ENCODE measurements at places on chromosomes 6 and 20.
A peak's percentile ranks its signal among the peaks of the same experiment; 100 is the strongest.

GRCh38 chr6:43678341-43678740, 9.2 kb downstream of the MRPS18A start:
- no peak overlapping the region for H3K4me3 ChIP-seq
- no peak overlapping the region for H3K27ac ChIP-seq
- peaks cover 18% of the 10 kb centered on the region for H3K4me1 ChIP-seq
- no peak for DNase-seq
- peaks cover 52% of the 10 kb centered on the region for H3K36me3 ChIP-seq

DNA sequence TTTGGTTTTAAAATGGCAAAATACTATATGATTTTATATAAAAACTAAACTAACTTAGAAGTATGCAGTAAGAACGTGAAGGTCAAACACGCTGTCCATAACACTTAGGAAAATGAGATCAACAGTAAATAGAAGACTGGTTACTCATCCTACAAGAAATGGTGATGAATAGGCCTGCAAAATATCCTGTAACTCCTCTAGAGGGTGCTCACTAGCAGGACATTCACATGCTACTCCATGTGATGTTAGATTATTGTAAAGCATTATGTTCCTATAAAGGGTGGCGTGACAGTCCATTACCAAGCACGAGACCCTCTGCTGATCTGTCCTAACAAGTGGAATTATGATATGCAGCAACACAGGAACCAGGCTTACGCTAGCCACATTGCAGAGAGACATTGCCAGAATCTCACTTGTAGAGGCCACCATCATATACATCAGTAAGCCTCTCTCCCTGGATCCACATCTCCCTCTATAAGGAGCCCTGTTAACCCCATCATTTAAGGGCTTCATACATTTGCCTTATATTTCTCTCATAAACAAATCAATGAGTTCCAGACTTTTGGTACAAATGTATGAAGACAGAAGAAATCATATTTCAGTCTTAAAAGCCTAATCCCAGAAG, 18.0 kb upstream of the DEFB129 start:
- no peak overlapping the region for H3K27ac ChIP-seq
- H3K4me3 ChIP-seq: no peak overlapping the region
- no peaks in the 10 kb centered on the region for H3K36me3 ChIP-seq
- H3K27me3 ChIP-seq: no peaks in the 10 kb centered on the region
- DNase-seq: no peak
- H3K4me1 ChIP-seq: no peaks in the 10 kb centered on the region

DNA sequence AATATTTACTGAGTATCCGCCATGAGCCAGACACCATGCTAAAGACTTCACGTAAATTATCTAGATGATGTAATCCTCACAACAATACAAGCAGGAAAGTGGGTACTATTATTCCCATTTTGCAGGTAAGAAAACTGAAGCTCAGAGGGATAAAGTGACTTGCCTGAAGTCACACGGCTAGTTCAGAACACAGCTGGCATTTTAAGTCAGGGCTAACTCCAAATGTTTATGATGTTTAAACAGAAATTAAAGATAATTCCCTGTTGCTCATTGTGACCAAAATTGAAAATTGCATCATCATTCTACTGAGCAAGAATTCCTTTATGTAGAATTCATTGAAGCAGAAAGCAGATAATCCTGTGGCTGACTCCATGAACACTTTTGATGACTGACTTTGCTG, 71.3 kb upstream of the STXBP5 start:
- no peak overlapping the region for H3K27ac ChIP-seq
- no peaks in the 10 kb centered on the region for H3K27me3 ChIP-seq
- DNase-seq: no peak
- H3K4me1 ChIP-seq: no peaks in the 10 kb centered on the region

DNA sequence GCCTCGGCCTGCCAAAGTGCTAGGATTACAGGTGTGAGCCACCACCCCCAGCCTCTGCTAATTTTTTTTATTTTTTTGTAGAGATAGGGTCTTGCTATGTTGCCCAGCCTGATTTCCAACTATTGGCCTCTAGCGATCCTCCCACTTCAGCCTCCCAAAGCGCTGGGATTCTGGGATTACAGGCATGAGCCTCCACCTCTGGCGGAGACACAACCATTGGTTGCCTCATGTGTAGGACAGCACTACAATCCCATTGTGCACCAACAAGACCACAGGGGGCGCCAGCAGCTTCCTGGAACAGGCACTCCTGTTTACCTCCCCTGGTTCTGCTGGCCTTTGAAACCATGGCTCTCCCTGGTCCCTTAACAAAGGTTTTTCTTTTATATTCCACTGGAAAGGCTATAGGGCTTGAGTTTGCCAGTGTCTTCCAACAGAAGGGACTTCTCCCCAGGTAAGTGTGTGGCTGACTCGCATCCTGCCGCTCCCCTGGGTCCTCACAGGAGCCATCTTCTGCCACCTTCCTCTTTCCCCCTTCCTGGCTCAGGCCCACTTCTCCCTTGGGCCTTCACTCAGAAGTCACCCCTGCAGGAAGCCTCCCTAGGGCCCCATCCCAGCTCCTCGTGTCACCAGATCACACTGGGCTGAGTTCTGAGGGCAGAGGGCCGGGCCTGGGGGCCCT, 39.2 kb upstream of the TLDC2 start:
- H3K4me1 ChIP-seq: peaks cover 56% of the 10 kb centered on the region
- no peak overlapping the region for H3K4me3 ChIP-seq
- H3K27me3 ChIP-seq: no peaks in the 10 kb centered on the region
- peak overlapping the region; percentile 91 for H3K27ac ChIP-seq
- peaks cover 21% of the 10 kb centered on the region for H3K36me3 ChIP-seq

DNA sequence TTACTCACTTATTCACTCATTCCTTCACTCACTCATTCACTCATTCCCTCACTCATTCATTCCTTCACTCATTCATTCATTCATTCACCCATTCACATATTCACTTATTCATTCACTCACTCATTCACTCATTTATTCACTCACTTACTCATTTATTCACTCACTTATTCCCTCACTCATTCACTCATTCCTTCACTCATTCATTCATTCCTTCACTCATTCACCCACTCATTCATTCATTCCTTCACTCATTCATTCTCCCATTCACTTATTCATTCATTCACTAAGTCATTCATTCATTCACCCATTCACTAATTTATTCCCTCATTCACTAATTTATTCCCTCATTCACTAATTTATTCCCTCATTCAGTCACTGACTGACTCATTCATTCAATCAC, 127.6 kb downstream of the EDN3 start:
- no peak for DNase-seq
- H3K27ac ChIP-seq: no peak overlapping the region
- H3K4me3 ChIP-seq: no peak overlapping the region
- H3K27me3 ChIP-seq: no peaks in the 10 kb centered on the region
- no peaks in the 10 kb centered on the region for H3K36me3 ChIP-seq

- H3K4me3 ChIP-seq: no peak overlapping the region
- H3K27me3 ChIP-seq: no peaks in the 10 kb centered on the region
- H3K27ac ChIP-seq: no peak overlapping the region
- peaks cover 25% of the 10 kb centered on the region for H3K4me1 ChIP-seq
These were observed 4.4 kb downstream of the CD83 start for GRCh38 chr6:14121936-14122344.

DNA sequence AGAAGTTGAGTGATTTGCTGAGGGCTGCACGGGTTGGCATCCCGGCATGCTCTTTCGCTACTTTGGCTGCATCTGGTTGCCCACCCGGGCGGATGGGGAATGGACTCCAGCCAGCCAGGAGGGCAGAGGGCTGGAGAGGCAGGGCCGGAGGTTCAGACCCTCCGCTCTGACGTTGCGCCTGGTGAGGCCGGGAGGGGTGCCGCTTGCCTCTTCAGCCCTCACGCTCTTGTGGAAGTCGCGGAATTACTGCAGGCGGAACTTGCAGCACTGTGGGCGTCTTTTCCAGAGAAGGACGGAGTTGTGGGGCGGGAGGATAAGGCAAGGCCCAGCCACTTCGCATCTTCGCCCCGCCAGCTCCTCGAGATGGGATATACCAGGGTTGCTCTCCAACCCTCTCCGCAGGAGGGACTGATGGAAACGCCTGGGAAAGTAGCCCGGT, 656 bp downstream of the RTEL1 start:
- H3K27ac ChIP-seq: peak overlapping the region; percentile 85
- no peak for DNase-seq
- no peaks in the 10 kb centered on the region for H3K27me3 ChIP-seq
- no peaks in the 10 kb centered on the region for H3K36me3 ChIP-seq

DNA sequence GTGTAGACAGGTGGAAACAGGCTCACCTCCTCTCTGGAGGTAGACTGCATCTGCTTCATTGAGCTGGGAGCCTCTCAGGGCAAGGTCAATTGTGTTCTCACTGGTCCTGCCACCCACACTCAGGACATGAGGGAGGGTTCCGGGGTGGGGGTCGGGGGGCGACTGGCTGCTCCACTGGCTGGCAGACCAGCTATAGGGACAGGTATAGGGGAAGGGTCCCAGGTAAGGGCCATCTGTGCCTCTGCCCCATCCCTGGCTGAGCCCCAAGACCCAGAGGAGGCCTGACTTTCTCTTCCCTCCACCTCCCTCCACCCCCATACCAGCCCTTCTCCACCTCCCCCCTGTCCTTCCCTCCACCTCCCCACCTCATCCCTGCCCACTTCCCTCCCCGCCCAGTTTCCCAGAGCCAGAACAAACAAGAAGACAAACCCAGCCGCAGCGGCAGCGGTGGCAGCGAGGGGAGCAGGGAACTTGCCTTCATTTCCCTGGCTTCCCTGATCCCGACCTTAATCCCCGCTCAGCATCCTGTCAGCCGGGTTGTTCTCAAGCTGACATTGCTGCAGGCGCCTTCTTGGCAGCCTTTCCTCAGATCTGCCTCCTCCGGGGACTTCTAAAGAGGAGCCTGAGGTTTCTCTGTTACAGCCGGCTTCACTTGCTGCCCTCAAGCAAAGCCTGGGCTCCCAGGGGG, 18.3 kb upstream of the FOXP4 start:
- no peak for DNase-seq
- H3K4me3 ChIP-seq: no peak overlapping the region
- H3K27me3 ChIP-seq: no peaks in the 10 kb centered on the region
- H3K27ac ChIP-seq: no peak overlapping the region
- H3K4me1 ChIP-seq: peaks cover 21% of the 10 kb centered on the region
- no peaks in the 10 kb centered on the region for H3K36me3 ChIP-seq

DNA sequence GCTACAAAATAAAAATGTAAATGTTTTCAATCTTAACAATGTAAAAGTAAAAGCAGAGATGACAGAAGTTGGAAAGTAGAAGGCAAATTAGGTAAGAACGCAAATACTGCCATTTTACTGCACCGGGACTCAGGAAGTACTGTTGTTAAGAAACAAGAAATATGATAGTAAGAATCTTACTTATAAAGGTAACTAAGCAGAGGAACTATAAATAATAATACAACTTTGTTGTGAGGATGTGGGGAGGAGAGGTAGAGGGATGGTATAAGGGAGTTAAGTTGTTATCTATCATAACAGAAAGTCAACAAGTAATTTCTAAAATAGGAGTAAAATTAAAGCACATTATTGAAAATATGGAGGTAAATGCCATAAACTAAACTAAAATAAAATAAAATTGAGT, 104.3 kb upstream of the MRPS10 start:
- H3K27ac ChIP-seq: no peak overlapping the region
- peaks cover 6% of the 10 kb centered on the region for H3K4me1 ChIP-seq
- H3K27me3 ChIP-seq: no peaks in the 10 kb centered on the region
- H3K36me3 ChIP-seq: no peaks in the 10 kb centered on the region

DNA sequence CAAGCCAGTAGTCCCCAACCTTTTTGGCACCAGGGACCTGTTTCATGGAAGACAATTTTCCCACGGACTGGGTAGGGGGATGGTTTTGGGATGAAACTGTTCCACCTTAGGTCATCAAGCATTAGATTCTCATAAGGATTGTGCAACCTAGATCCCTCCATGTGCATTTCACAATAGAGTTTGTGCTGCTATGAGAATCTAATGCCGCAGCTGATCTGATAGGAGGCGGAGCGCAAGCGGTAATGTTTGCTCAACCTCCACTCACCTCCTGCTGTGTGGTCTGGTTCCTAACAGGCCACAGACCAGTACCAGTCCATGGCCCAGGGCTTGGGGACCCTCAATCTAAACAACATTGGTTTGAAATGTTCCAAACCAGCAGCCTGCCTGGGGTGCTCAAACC, 137.0 kb upstream of the STXBP5 start:
- H3K27ac ChIP-seq: no peak overlapping the region
- H3K4me3 ChIP-seq: no peak overlapping the region
- H3K36me3 ChIP-seq: no peaks in the 10 kb centered on the region

- no peak for DNase-seq
- no peak overlapping the region for H3K27ac ChIP-seq
- no peaks in the 10 kb centered on the region for H3K27me3 ChIP-seq
These were observed 180.2 kb downstream of the TFAP2B start for GRCh38 chr6:50998905-50999304.

- no peak for DNase-seq
- H3K27me3 ChIP-seq: no peaks in the 10 kb centered on the region
- no peak overlapping the region for H3K4me3 ChIP-seq
- peaks cover 14% of the 10 kb centered on the region for H3K4me1 ChIP-seq
These were observed 42.2 kb downstream of the CPNE5 start for GRCh38 chr6:36797055-36797454.

DNA sequence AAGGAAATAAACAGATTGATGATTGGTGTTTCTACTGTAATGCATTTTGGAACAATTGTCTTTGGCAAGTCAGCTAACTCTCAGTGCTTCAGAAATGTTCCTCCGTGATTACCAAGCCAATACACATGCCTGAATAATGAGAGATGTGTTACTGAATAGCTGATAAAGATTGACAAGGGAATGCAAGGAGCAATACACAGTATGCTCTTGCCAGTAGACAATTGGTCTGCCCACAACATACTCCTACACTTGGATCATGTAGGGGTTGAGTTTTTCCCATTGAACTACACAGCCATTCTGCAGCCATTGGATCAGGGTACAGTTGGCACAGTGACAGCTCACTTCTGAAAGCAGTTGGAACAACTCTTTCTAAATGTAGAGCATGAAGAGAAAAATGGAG, 5.6 kb upstream of the GJB7 start:
- no peak overlapping the region for H3K4me3 ChIP-seq
- no peak overlapping the region for H3K27ac ChIP-seq
- H3K27me3 ChIP-seq: no peaks in the 10 kb centered on the region
- no peak for DNase-seq
- peaks cover 9% of the 10 kb centered on the region for H3K4me1 ChIP-seq

DNA sequence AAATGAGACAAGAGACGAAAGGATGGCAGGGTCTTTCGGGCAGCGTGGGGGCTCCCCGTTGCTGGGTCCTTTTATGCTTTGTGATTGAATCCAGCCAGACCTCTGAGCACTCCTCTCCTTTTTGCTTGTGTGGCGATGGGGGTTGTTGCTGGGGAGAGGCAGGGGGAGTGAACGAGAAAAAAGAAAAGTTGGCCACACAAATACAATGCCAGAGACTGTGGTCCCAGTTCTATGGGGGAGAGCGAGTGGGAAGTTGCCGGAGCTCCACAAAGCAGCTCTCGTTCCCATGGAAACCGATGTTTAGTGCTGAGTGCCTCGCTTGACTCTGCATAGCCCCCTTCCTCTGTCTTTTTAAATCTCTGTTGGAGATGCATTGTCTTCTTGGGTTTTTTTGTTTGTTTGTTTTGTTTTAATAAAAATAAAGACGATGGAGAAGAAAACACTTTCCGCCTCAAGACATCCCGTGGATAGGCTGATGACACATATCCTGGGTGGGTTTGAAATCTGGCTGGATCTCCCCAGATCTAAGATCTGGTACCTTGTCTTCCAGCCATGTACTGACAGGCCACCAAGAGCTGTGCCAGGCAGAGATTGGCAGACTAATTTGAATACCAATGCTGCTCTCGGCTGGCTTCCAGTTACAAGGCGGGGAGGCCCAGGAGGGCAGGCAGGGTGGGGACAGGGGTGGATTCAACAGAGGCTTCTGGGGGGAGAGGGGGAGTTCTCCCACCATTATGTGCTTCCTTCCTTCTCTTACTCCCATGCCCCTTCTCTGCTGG, 529.3 kb downstream of the QKI start:
- H3K4me1 ChIP-seq: peaks cover 30% of the 10 kb centered on the region
- H3K27ac ChIP-seq: no peak overlapping the region
- peak; percentile 81 for DNase-seq

- H3K36me3 ChIP-seq: no peaks in the 10 kb centered on the region
- H3K4me1 ChIP-seq: no peaks in the 10 kb centered on the region
- DNase-seq: no peak
- no peak overlapping the region for H3K27ac ChIP-seq
These were observed 82.7 kb downstream of the MDN1 start for GRCh38 chr6:89736893-89737292.
